ENCODE measurements at places on chromosomes 5 and 9. TPM values are rescaled to one million over a fixed set of nuclear protein-coding genes. Genes with fewer than 3 reads are reported as not detected.

DNA sequence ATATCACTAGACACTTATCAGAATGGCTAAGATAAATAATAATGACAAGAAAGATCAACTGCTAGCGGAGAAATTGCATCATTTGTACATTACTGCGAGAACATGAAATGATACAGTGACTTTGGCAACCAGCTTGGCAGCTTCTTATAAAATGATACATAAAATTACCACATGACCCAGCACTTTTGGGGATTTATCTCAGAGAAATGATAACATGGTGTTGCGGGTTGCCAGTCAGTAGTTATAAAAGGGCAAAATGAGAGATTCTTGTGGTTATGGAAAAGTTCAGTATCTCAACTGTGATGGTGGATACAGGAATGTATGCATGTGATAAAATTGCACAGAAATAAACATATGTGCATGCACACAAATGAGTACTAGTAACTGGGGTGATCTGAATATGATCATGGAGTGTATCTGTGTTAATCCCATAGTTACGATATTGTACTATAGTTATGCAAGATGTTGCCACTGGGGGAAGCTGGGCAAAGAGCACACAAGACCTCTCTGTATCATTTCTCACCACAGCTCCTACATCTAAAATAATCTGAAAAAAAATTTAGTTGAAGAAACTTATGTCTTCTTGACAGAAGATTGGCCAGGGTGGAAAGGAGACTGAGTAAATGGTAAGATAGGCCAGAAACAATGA, 128.9 kb downstream of the NXNL2 start:
- DNase-seq, result no peak

GRCh38 chr9:16773116-16773515, 97.4 kb downstream of the BNC2 start:
- DNase-seq, result no peak

DNA sequence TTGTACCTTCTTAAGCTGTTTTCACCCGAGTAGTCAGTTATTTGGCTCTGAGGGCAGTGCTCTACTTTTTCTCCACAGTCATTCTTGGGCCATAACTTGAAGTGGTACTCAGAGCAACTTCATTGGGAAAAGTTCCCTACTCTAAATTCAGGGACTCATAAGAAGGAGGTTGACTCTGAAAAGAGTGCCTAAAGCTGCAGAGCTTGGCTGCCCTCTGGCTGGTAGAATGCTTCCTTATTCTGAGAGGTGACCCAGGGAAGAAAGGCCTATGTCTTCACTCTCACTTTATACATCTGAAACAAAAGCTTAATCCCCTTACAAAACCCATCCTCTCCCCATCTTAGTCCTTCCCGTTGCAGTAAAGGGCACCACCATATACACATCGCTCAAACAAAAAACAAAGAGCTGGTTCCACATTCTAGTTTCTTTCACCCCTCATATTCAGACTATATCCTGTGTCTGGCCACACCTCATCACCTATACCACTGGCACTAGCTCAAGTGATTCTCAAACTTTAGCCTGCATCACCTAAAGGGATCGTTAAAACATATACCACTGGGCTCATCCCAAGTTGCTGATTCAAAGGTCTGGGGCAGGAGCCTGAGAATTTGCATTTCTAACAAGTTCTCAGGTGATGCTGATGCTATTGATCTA, 7.9 kb downstream of the IGIP start:
- no peak for DNase-seq

DNA sequence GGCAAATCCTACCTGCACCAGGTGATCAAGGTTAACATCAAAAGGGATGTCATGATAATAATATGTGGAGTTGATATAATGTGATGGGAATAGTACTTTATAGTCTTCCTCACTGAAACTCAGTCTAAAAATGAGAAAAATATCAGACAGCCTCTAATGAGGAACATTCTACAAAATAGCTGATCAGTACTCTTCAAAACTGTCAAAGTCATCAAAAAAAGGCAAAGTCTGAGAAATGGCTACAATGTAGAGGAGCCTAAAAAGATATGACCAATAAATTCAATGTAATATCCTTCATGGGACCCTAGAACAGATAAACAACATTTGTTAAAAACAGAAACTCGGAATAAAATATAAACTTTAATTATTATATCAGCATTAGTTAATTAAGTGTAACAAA, 95.7 kb downstream of the CEMIP2 start:
- no peak for DNase-seq

- DNase-seq, result no peak
Measured at GRCh38 chr9:68802525-68803015, 97.5 kb downstream of the PIP5K1B start.

DNA sequence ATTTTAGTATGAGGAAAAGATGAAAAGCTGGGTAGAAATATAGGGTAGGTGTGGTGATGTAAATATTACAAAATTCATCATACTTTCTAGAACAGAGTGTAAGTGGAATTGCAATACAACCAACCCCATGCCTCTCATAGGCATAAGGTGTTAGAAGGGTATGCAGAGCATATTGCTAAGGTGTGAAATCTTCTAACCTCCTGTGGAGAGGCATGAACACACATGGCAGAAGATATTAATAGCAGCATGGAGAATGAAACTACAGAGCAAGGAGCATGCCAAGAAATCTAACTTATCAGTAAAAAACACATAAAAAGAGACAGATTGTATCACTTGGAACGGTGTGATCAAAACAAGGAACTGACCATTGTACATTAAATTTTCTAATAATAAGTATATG, 441.5 kb downstream of the CDH18 start:
- no peak for DNase-seq

- DNase-seq, result no peak
Measured at GRCh38 chr5:166165596-166165995, 2125.8 kb upstream of the WWC1 start.

GRCh38 chr9:101481261-101481660, 45.7 kb upstream of the ALDOB start:
- DNase-seq, result peak; percentile 36

- no peak for DNase-seq
Measured at GRCh38 chr5:71582945-71583584, 4.1 kb upstream of the MCCC2 start.

DNA sequence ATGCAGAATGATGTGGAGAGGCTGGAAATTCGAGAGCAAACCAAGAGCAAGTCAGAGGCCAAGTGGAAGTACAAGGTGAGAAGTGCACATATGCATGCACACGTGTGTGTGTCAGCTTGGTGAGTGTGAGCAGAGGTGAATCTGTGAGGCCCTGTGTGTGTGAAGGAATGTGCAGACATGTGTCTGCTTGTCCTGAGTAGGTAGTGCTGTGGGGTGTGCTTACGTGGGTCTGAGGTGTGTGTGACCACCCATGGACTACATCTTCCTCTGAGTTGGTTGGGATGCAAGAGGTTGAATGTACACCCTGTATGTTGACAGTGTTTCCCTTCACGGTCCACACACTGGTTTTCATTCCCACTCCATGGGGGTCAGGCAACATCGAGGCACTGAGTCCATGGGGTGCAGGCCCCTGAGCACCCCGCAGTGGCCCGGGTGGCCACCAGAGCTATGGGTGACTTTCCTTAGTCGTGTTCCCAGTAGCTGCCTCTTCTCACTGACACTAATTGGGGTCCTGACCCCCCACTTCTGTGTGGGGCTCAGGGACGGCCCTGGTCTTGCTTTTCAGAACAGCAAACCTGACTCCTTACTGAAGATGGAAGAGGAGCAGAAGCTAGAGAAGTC, 86.7 kb downstream of the PHF2 start:
- DNase-seq, result no peak

DNA sequence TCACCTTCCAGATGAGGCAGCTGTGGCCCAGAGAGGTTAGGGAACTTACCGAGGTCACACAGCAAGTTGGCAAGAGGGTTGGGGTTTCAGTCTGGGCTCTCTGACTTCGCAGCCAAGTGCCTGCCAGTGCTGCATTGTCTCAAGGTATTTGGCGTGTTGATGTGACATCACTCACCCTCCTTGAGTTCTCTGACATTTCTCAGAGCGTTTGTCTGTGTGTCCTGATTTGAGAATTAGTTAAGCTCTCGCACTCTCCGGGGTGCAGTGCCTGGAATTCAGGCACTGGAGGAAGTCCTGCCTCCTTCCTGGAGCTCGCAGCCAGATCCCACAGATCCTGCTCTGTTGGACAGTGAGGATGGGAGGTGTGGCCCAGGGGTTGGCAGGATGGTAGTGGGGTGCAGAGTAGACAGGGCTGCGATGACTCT, 25.7 kb downstream of the WWC1 start:
- no peak for DNase-seq

DNA sequence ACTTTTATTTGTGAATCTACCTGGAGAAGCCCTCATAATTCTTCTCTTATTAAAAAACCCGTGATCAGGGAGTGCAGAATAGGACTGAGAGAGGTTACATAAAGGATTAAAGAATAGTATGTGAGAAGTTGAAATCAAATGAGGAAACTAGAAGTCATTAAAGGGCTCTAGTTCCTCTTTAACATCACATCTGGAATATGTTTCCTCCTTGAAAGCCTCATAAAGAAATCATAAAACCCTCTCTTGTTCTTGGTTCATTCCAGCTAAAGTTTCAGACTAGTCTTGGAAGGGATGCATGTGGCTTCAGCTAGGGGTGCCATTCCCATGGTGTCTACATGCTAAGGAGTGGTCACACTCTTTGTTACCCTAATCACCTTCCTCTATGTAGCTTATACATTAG, 5.7 kb upstream of the C5orf46 start:
- DNase-seq, result no peak

- no peak for DNase-seq
Measured at GRCh38 chr5:61180886-61181285, 18.6 kb upstream of the SMIM15 start.

- no peak for DNase-seq
Measured at GRCh38 chr9:38439916-38440301, 15.7 kb upstream of the IGFBPL1 start.

GRCh38 chr5:173114536-173114935, 29.8 kb upstream of the BNIP1 start:
- peak; percentile 88 for DNase-seq

DNA sequence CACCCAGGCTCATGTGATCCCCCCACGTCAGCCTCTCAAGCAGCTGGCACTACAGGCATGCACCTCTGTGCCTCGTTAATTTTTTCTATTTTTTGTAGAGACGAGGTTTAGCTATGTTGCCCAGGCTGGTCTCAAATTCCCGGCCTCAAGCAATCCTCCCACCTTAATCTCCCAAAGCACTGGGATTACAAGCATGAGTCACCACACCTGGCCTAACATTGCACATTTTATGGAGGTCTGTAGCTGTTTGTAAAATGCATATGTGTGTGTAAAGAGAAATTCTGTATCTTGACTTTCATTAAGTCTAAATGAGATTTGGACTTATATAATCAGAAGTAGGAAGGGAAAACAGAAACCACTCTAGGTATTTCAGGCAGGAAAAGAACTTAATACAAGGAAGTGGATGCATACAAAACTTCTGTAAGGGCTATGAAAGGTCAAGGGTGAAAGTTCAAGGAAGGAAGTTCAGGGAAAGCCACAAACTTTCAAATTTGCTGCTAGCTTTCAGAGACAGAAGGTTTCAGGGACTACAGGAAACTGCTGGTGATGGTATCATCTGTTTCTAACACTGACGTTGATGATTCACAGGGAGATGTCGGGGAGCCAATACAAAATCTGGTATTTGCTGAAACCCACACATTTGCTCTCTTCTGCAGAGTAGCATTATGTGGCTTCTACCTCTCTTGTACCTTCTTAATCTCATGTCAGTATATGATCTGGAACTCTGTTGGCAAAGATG, 209.4 kb downstream of the PIK3R1 start:
- peak; percentile 47 for DNase-seq

The ANXA2R gene
- 6.0 TPM for total RNA-seq

The ZNF462 gene
- 4.9 TPM for total RNA-seq

The PTGER4 gene
- 5.9 TPM for total RNA-seq

The UNC13B gene
- total RNA-seq, result 15.5 TPM

The FAF2 gene
- 48.4 TPM for total RNA-seq

All from dermis microvascular lymphatic vessel endothelial cell (primary cell).